Stimulated activated CD8-positive, alpha-beta memory T cell treated with anti-CD3 and anti-CD28 coated beads, Interleukin-4, amount 100 ng/mL, for 4 hours (primary cell): ENCODE measurements at places on chromosomes 1 and 21.

- no peak for DNase-seq
Measured at GRCh38 chr1:41282679-41283317, 40.7 kb upstream of the SCMH1 start.

- DNase-seq, result no peak
Measured at GRCh38 chr1:15410884-15411245, 1.2 kb downstream of the EFHD2 start.

GRCh38 chr1:219757890-219758289, 145.0 kb upstream of the ZC3H11B start:
- DNase-seq, result no peak

GRCh38 chr1:197776351-197777105, 1.2 kb upstream of the DENND1B start:
- no peak for DNase-seq

GRCh38 chr1:5481889-5482288, 510.3 kb downstream of the NPHP4 start:
- DNase-seq, result no peak

DNA sequence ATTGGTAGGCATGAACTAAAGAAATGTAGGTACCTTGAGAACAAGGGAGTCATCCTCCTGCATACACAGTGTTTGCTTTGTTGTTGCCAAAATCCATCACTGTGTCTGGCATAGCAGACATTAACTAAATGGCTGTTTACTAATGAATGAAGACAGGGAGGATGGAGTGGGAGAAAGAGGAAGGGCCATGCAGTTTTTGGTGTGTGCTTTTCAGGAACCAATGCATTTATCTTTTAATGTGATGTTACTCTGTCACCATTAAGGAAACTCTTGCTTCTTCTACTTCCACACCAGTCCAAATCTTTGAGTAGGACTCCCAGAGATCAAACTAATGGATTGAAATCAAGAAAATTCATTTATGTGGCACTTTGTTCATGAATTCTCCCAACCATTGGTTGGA, 55.6 kb upstream of the DUSP10 start:
- no peak for DNase-seq

GRCh38 chr1:2384130-2384860, 7.1 kb downstream of the MORN1 start:
- DNase-seq, result no peak

DNA sequence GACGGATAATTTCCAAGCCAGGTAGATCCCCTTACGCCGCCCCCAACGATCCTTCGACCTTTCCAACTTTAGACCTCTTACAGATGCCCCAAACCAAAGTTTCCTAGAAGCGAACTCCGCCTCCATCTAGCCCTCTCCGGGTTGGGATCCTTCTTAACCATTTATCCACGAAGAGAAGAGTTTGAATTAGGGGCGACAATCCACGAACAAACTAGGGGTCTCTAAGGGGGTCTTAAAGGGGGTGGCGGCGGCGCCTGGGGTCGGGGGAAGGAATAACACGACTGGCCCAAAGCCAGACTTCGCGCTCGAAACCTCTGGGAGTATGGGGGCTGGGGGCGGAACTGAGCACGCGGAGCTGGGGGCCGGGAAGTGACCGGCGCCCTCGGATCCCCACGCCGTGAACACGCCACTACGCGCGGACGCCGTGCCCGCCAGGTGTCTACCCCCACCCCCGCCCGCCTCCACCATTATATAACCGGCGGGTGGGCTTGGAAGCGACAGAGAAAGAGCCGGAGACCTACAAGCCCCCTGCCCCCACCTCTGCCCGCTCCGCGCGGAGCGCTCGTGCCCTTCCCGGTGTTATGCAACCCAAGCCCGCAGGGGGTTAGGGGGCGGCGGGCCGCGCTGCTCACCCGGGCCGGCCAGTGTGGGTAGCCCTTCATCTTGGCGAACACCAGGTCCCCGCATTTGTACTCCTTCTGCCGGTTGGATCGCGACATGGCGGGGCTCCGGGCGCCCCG, 594 bp downstream of the HDGF start:
- DNase-seq, result no peak

DNA sequence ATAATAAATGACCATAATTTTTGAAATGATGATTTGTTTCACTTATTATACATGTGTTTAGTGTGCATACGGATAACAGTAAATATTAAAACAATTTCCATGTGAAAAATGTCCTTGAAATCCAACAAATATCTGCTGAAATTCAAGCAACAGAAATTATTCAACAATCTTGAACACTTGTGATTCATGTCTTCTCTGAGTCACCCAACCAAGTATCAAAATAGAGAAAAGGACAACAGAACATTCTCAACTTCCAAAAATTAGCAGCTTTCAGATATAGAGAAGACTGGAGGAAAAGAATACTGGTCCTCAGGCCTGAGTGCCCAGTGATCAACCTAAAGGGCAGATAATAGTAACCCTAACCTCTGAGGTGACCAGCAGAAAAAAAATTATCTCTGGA, 90.8 kb downstream of the VAV3 start:
- DNase-seq, result no peak

- DNase-seq, result no peak
Measured at GRCh38 chr1:113779542-113779941, 20.3 kb upstream of the PHTF1 start.

GRCh38 chr21:38702196-38702595, 103.5 kb upstream of the ETS2 start:
- no peak for DNase-seq

DNA sequence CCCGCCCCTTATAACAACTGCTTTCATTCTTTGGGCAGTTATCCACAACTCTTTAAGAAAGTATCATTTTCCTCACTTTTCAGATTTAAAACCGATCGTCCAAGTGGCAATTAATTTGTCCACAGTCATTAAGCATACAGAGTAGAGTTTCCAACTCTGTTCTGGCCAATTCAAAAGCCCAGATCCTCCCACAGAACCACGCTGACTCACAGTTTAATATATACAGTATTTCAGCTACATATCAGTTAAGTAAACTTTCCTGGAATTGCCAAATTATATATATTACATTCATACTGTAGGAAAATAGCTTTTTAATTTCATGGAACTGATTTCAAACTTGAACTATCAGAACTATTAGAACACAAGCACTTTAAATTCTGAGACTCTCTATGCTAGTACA, 163.8 kb upstream of the ESRRG start:
- no peak for DNase-seq

GRCh38 chr21:39022863-39023693, 160.2 kb downstream of the PSMG1 start:
- DNase-seq, result no peak

GRCh38 chr1:63713627-63714481, 60.0 kb upstream of the ROR1 start:
- DNase-seq, result no peak

GRCh38 chr1:204920511-204920910, 49.8 kb downstream of the NFASC start:
- no peak for DNase-seq

GRCh38 chr1:118151312-118151937, 33.6 kb downstream of the SPAG17 start:
- no peak for DNase-seq

DNA sequence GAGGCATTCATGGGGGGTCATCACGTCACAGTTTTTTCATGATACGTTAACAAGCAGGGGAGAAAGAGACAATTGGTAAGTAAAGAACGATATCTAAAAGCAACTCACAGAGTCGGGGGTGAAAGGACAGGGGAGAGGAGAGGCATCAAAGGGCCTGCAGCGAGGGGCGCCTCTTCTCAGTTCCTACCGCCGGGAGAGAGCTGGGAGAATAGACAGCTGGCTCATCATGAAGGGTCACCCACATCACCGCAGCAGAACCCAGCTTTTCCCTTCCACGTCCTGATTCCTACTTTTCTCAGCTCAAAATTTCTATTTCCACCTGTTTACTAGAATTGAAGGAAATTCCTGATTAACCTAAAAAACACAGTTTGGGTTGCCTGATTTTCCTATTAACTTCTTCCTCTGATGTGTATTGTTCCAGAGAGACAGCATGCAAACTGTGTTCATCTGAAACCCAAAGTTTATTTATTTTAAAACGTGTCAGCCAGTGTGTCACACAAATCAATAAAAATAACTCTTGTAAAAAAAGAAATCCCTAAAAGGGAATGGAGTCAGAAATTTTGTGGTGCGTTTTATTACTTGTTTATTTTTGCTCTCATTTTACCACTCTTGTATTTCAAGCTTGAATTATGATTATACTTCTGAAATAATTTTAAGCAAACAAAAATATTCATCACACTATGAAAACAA, 75.4 kb downstream of the SLC25A24 start:
- DNase-seq, result no peak

- no peak for DNase-seq
Measured at GRCh38 chr1:230037261-230037660, 29.8 kb upstream of the GALNT2 start.

DNA sequence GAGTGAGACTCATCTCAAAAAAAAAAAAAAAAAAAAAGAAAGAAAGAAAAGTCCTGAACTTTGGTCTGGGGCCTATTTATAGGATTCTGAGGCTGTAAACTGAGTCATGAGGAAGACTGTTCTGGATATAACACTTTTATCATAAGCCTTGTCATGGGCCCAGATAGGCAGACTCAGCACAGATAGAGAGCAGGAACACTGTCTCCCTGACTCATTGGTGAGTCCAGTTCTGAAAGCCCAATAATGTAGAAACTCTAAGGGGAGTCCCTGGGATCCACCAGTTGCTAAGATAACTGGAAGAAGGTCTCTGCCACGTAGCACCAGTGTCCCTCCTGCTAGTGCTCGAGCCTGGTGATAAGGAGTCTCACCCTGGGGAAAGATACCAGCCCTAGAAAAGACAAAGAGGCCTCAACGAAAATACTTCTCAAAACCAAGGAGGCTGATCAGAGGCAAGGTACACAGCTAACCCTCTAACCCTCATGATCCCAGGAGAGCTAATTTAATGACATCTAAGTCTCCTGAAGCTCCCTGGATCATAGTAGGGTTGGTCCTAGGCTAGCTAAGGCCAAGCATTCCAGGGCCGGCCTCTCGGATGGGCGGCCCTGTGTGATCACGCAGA, 43.5 kb downstream of the LPAR3 start:
- no peak for DNase-seq

GRCh38 chr1:165456861-165457260, 11.9 kb upstream of the RXRG start:
- no peak for DNase-seq

- no peak for DNase-seq
Measured at GRCh38 chr1:152752225-152752624, 5.6 kb upstream of the KPRP start.

GRCh38 chr1:34403156-34403555, 226.4 kb downstream of the C1orf94 start:
- no peak for DNase-seq

DNA sequence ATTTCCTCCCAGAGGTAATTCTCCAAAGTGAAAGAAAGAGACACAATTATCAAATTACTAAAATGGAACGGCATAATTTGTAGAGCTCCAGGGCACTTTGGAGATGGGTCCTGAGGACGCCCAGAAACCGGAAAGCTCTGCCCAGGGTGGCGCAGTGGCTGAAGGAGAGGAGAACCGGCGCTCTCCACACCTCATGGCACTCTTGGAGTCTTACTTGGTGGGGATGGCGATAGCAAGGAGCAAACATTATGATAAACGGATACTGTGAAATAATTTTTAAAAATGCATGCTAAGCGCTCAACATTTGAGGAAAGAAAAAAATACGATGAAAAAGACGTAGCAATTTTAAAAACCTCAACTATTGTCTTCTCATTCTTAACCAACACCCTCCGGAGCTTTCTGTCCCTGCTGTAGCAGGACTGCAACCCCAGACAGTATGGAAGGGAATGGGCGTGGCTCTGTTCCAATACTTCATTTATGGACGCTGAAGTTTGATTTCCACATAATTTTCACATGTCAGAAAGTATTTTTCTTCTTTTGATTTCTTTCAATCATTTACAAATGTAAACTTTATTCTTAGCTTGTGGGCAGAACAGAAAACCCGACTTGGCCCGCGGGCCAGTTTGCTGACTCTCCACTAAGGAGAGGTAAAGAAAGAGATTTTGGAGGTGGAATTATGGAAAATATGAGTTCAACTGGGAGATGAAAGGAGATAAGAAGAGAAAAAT, 1.1 kb downstream of the S100A11 start:
- DNase-seq, result no peak

GRCh38 chr1:89847191-89847729, 26.4 kb downstream of the LRRC8D start:
- DNase-seq, result no peak

DNA sequence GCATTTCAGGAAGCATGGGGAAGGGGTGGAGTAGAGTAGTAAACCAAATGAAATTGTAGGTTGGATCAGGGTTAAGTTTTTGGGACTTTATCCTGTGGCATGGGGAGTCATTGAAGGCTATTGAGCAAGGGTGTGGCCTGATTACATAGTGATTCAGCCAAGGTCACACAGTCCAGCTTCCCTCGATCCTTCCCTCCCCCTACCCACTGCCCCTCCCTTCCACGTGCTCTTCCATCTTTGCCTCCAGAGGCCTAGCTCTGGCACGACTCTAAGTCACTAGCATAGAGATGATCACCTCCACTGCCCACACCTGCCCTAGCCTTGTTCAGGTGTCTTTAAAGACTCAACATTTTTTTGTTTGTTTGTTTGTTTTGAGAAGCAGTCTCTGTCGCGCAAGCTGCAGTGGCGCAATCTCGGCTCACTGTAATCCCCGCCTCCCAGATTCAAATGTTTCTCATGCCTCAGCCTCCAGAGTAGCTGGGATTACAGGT, 37.2 kb upstream of the SLC9A1 start:
- DNase-seq, result no peak

DNA sequence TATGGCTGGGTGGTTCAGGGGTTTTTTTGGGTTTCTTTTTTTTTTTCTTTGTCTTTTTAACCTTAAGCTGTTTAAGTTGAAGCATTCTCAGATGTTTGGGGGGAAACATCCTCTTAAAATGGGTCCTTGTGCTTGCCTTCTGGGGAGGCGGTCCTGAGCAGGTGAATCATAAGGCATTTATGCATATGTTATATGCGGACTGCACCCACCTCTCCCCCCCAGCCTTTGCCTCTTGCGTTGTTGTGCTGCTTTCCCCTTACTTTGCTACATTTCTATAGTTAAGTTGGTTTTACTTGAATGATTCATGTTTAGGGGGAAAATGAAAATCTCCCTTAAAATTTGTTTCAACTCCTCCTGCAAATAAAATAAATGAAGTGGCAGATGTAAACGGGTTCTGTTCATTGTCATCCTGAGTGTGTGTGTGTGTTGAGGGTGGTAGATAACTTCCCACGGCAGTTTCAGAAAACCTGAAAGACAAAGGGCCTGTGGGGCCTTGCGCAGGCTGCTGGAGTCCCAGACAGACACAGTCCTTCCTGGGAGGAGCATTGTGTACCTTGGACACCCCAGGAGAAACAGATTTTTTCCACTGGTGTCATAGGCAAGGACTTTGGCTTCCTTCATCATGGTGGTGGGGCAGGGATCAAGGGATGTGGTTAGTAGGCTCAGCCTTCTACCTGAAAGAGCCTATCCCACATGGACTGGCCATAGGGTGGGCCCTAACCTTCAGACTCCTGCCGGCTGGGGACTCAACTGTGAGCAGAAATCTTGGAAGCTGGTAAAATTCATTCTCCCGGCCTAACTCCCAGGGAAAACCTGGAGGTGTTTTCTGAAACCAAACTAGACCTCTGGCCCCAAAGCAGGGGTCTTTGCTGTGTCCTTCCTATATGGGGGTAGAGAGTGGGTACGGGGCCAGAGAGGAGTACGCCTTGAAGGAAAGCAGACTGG, 926 bp upstream of the SH3D21 start:
- no peak for DNase-seq
